KBM-7 (cell line): ENCODE measurements at places on chromosomes 16 and 17.

GRCh38 chr17:80585890-80586845 is 41.5 kb downstream of the RPTOR start:
- no peak for DNase-seq

DNA sequence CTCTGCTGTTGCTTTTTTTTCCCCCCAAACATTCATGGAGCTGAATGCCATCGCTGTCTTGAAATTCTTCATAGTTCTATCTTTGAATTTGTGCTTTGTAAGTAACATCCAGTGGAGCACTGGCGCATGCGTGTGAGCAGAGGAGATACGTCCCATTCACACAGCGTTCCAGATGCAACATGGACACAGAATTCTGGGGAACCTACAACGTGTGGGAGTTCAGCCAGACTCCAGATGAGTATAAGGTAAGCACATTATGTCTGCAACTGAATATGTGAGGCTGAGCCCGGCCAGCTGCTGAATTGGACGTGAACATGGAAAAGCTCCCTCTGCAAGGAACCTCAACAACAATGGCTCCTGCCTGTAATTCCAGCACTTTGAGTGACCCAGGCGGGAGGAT is 4.3 kb upstream of the ATP1B2 start:
- DNase-seq: no peak

DNA sequence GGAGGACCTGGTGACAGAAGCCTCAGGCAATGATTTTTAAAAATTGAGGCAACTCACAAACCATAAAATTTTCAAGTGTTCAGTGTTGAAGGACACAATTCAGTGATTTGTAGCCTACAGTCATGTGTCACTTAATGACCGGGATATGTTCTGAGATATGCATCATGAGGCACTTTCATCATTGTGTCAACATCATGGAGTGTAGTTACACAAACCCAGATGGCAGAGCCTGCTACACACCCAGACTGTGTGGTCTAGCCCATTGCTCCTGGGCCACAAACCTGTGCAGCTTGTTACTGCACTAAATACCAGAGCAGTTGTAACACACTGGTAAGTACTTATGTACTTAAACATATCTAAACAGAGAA is 1.6 kb downstream of the PRSS41 start:
- DNase-seq: no peak

GRCh38 chr17:29722411-29723198 is 99.9 kb upstream of the CORO6 start:
- DNase-seq: peak; percentile 96

DNA sequence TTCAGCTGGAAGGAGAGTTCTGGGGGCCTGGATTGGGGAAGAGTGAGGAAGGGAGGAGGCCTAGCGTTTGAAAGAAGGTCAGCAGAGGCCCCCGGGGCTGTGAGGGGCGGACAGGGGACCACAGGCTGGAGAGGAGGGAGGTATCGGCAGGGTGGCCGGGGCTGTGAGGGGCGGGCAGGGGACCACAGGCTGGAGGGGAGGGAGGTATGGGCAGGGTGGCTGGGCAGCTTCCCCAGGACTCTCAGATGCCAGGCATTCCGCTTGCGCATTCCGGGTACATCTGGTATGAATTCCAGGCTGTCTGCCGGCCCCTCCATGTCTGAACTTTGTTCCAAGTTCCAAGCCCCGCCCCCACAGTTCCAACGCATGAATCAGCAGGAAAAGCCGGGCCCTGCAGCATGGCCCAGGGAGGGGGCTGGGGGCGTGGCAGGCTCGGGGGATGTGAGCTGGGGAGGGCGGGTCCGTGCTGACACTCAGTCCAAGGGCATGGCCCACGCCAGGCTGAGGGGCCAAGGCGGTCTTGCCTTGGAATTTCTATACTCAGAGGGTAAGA is 4.3 kb upstream of the TLCD2 start:
- DNase-seq: peak; percentile 54

GRCh38 chr17:62186841-62187240 is 121.8 kb upstream of the MED13 start:
- no peak for DNase-seq

GRCh38 chr16:17481736-17482135 is 11.0 kb upstream of the XYLT1 start:
- no peak for DNase-seq

- no peak for DNase-seq
These were observed 5.8 kb downstream of the HSD11B2 start for GRCh38 chr16:67436640-67437193.

DNA sequence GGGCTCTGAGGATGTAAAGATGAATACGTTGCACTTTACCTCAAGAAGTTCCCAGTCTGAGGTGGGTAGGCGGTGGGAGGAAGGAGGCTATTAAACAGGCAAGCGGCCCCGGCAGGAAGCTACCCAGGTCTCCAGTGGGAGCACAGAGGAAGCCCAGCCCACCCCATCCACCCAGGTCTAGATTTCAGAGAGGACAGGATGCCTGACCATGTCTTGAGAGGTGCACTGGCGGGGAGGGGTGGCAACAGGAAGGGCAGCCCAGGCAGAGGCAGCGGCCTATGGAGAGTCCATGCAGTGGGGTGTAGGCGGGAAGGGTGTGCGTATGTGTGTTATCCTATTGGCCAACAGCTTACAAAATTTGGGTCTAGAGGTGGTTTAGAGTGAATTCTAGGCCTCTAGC is 13.9 kb downstream of the SARM1 start:
- no peak for DNase-seq

DNA sequence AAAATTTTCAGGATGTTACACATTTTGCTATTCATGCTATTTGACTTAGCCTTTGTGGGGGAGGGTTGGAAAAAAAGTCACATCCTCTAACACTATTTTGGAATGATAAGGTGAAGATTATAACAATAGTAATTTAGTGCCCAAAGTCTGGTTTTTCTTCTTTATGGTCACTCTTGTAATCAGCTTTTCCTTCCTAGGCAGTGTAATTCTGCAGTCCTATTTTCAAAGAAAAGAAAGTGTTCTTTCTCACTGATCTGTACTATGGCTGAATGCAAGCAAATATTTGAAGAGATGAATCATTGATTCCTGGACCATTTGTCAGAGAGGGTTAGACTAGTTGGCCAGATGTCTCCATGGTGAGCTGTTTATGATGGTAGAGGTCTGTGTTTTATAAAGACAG is 8.4 kb downstream of the RSPRY1 start:
- DNase-seq: no peak

GRCh38 chr17:79915850-79916430 is 76.7 kb upstream of the CBX4 start:
- peak; percentile 40 for DNase-seq

DNA sequence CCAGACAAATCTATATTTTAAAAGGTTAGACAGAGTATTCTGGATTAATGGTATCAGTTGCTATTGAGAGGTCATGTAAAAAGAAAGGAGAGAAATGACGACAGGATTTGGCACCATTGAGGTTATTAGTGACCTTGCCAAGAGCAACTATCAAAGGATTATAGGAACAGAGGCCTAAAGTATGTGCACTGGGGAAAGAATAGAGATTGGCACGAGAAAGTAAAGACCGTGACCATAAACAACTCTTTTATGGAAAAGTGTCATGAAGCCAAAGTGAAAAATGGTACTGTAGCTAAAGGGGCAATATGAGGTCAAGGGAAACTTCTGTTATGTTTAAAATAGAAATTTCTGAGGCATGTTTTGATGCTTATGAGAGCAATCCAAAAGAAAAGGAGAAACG is 115.2 kb upstream of the KIF2B start:
- no peak for DNase-seq

DNA sequence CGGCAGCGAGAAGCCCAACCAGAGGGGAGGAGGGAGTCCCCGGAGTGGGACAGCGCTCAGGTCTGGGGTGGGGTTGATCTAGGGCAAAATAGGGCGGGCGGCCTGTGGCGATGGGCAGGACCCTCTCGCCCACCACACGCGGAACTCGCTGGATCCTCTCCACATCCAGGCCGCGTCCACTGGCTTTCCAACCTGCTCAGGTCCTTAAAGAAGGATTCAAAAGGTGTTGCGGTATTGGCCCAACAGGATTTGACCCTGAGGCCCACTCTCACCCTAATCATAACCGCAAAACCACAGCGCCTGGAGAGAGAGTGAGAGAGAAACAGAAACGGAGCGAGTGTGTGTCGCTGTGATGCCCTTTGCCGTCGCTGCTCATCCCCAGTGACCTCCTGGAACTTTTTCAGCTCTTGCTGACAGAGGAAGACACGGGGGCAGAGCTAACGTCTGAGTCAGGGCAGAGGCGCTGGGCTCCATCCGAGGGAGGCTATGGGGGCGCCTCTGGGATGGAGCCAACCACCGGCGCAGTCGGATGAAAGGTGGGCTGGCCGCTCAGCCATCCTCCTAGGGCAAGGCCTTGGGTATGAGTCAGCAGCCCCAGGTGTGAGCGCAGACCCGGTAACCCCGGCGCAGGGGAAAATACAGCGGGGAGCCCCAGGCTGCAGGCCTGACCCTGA is 16.7 kb upstream of the OR1F1 start:
- no peak for DNase-seq

GRCh38 chr16:65314627-65315008 is 192.8 kb upstream of the CDH11 start:
- no peak for DNase-seq

- DNase-seq: no peak
These were observed 4.4 kb upstream of the NXPH3 start for GRCh38 chr17:49571283-49571682.

DNA sequence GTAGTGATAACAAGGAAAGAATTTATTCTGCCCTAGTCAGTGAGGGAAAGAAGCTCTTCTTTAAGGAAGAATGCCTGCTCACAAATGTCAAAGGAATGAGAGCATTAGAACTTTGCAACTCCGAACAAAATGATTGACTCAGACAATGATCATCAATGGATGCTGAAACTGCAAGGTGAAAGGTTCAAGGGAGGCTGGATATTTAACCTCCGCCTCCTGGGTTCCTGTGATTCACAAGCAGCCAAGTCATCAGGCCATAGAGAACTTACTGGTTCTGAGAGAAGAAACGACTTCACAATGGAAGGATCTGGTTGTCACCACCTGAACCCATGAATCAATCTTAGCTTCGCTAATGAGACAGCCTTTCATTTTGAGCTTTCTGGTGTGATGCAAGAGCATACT is 16.0 kb upstream of the SCNN1B start:
- DNase-seq: no peak

DNA sequence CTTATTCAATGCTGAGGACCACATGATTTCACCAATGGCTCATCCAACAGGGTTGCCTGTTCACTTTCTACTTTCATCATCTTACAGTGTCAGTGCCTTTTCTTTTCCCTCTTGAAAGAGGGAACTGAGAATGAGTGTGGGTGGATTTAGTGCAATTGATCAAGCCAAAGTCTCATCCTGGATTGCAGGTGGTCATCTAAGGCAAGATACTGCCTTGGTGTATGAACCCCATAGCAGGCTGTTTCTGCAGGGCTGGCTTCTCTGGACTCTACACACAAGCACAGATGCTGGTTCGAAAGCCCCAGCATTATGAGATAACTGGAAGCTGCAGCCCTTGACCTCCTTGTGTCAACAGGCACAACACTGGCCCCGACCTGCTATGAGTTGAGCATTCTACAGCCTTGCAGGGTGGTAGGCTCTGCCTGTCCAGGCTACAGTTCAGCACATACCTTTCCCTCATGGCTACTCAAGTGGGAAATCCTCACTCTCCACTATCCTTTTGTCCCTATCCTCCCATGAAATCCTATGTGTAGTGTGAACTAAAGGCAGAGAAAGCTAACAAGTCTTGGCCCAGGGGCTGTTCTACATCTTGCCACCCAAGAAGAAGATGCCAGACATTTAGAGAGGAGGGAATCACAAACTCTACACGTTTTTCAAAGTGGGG is 358.7 kb downstream of the SLC39A11 start:
- no peak for DNase-seq

GRCh38 chr17:15920758-15921239 is 24.1 kb upstream of the ADORA2B start:
- peak; percentile 42 for DNase-seq

GRCh38 chr16:75635036-75635435 is 12.0 kb upstream of the ADAT1 start:
- no peak for DNase-seq

GRCh38 chr16:58336332-58337089 is 41.7 kb upstream of the PRSS54 start:
- peak; percentile 93 for DNase-seq

GRCh38 chr17:62578757-62579487 is 48.5 kb upstream of the MRC2 start:
- DNase-seq: no peak

DNA sequence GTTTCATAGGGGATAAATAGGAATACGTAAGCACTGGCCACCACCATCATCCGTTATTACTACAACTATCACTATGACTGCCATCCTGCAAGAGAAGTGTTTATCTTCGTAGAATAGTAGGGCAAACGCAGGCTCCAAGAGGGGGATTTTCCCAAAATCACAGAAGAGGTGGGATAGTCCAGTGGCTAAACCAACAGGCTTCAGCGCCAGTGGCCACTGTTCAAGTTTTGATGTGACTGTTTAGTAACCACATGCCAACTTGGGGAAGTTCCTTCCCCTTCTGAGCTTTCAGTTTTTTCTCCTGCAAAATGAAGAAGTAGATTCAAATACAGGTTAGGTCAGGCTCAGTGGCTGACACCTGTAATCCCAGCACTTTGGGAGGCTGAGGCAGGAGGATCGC is 60.7 kb upstream of the GRIN2A start:
- DNase-seq: no peak

DNA sequence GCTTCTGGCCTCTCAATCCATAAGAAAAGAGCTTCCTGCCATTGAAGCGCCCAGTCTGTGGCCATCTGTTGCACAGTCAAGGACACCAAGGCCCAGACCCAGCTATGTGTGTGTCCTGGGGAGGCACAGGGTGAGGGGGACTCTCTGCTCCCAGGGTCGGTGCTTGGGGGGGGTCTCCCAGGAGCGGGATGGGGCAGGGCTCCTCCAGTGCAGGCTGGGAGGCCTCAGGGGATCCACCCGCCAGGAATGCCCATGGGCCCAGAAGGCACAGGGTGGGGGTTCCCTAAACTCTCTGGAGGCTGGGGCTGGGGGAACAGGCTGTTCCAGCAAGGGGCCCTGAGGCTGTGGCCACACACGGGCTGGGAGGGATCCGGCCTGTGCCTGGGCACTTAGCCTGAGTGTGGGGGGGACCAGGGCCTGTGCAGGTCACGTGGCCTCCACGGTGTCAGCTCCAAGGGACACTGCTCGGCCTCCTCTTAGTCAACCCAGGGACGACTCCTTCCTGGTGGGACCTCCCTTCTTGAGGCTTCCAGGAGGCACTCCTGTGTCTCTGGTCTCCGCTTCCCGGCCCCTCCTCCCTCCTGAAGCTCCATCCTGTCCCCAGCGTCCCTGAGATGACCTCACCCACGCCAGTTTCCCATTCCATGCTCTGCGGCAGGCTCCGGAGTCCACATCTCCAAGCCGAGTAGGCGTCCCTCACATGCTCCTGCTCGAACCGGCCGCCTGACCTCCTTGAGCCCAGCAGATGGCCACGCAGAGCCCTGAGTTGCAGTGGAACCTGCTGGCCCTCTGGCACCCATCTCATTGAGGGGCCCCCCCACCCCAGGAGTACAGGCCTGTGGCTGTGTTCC is 23.1 kb upstream of the BAHCC1 start:
- no peak for DNase-seq

DNA sequence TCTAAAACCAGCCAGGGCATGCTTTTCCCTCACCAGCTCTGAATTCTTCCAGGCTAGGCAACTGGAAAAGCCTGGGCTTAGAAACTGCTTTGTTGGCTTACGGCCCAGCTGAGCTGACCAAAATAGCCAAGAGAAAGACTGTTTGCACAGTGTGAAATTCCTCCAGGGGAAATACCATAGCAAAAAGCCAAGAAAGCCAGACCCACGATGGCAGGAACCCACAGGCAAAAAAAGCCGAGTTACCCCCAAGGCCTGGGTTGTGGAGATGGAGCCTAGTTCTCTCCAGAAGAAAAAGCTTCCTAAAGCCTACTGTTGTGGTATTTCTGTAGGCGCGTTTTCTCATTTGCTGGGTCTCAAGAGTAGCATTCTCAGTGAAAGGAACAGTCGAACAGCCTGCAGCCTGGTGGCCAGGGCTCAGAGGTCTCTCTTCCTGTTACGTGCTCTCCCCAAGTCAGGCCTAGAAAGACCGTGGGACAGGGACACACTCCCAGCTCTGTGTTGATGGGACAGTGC is 9.2 kb downstream of the SP2 start:
- DNase-seq: no peak
